Immature natural killer cell (primary cell): ENCODE measurements at places on chromosomes 3 and 15. TPM values are rescaled to one million over a fixed set of nuclear protein-coding genes. Genes with fewer than 3 reads are reported as not detected.

Gene PRRT3
- 1.8 TPM for polyA plus RNA-seq

Gene SLC24A1
- 0.83 TPM for polyA plus RNA-seq

Gene XXYLT1
- 5.3 TPM for polyA plus RNA-seq

Gene CHMP2B
- 48.5 TPM for polyA plus RNA-seq

Gene GOLGA6A
- polyA plus RNA-seq, result not detected

Gene GRK7
- polyA plus RNA-seq, result not detected

Gene C3orf22
- polyA plus RNA-seq, result not detected

Gene SAMD7
- not detected for polyA plus RNA-seq

Gene FRMD4B
- polyA plus RNA-seq, result 5.4 TPM

Gene ST3GAL6
- not detected for polyA plus RNA-seq

Gene MEGF11
- polyA plus RNA-seq, result not detected

Gene SOX14
- polyA plus RNA-seq, result not detected

- no peak overlapping the region for H3K4me3 ChIP-seq
- no peak for DNase-seq
- H3K27ac ChIP-seq, result no peak overlapping the region
- no peaks in the 10 kb centered on the region for H3K36me3 ChIP-seq
Measured at GRCh38 chr3:115598216-115598615, 25.1 kb upstream of the GAP43 start.

- no peak overlapping the region for H3K4me3 ChIP-seq
- no peaks in the 10 kb centered on the region for H3K4me1 ChIP-seq
- DNase-seq, result no peak
- H3K27ac ChIP-seq, result no peak overlapping the region
- H3K27me3 ChIP-seq, result no peaks in the 10 kb centered on the region
Measured at GRCh38 chr15:87610366-87610765, 646.2 kb downstream of the NTRK3 start.

- H3K36me3 ChIP-seq, result no peaks in the 10 kb centered on the region
- no peak overlapping the region for H3K27ac ChIP-seq
- no peaks in the 10 kb centered on the region for H3K4me1 ChIP-seq
- no peak for DNase-seq
Measured at GRCh38 chr3:99630815-99631214, 7.6 kb upstream of the COL8A1 start.

GRCh38 chr3:166837535-166837934 lies 542.6 kb downstream of the ZBBX start:
- H3K36me3 ChIP-seq, result no peaks in the 10 kb centered on the region
- no peak for DNase-seq
- no peaks in the 10 kb centered on the region for H3K4me1 ChIP-seq
- no peak overlapping the region for H3K27ac ChIP-seq

- no peaks in the 10 kb centered on the region for H3K4me1 ChIP-seq
- no peak overlapping the region for H3K27ac ChIP-seq
- H3K36me3 ChIP-seq, result no peaks in the 10 kb centered on the region
- no peak for DNase-seq
- no peak overlapping the region for H3K4me3 ChIP-seq
Measured at GRCh38 chr3:77081240-77081661, 41.4 kb downstream of the ROBO2 start.

- H3K4me3 ChIP-seq, result no peak overlapping the region
- H3K36me3 ChIP-seq, result no peaks in the 10 kb centered on the region
- DNase-seq, result no peak
- no peaks in the 10 kb centered on the region for H3K27me3 ChIP-seq
- no peak overlapping the region for H3K27ac ChIP-seq
Measured at GRCh38 chr3:54240-54639, 142.3 kb upstream of the CHL1 start.

- H3K36me3 ChIP-seq, result no peaks in the 10 kb centered on the region
- no peaks in the 10 kb centered on the region for H3K4me1 ChIP-seq
- H3K27me3 ChIP-seq, result peaks cover 5% of the 10 kb centered on the region
- no peak for DNase-seq
- H3K27ac ChIP-seq, result no peak overlapping the region
Measured at GRCh38 chr15:98196371-98196770, 235.9 kb downstream of the ARRDC4 start.

DNA sequence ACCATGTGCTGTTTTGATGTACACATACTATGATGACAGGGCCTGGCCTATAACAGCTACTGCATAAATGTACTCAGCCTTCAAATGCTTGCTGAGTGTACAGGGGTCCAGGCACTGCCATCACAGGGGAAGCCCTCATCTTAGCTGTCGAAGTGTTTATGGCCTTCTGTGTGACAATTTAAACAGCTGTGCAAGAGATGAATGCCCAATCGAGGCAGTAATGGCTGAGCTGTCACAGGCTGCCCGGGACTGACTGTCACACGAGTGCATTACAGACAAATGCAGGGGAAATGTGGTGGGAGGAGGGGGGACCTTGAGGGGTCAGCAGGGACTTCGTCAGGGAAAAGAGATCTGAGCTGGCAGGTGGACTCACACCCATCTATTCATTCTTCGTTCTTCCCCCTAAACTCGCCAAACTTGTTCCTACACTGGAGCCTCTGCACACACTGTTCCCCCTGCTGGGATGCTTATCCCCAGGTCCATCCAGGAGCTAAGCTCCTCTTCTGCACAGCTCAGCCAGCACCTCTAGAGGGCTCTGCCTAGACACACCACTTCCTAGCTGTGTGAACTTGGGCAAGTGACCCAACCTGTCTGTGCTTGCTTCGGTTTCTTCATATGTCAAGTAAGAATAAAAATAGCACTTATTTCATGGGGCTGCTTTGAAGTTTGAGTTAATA lies 156.2 kb upstream of the IQSEC1 start:
- H3K36me3 ChIP-seq, result no peaks in the 10 kb centered on the region
- no peak overlapping the region for H3K4me3 ChIP-seq
- peaks cover 19% of the 10 kb centered on the region for H3K4me1 ChIP-seq
- DNase-seq, result no peak
- H3K27me3 ChIP-seq, result peaks cover 14% of the 10 kb centered on the region

GRCh38 chr3:69324362-69325025 lies 61.4 kb downstream of the FRMD4B start:
- peak; percentile 29 for DNase-seq
- H3K27me3 ChIP-seq, result peaks cover 3% of the 10 kb centered on the region
- no peak overlapping the region for H3K4me3 ChIP-seq
- no peaks in the 10 kb centered on the region for H3K36me3 ChIP-seq

GRCh38 chr3:159635047-159635641 lies 353.5 kb upstream of the IL12A start:
- H3K36me3 ChIP-seq, result no peaks in the 10 kb centered on the region
- no peak overlapping the region for H3K27ac ChIP-seq
- H3K4me1 ChIP-seq, result no peaks in the 10 kb centered on the region
- DNase-seq, result no peak

DNA sequence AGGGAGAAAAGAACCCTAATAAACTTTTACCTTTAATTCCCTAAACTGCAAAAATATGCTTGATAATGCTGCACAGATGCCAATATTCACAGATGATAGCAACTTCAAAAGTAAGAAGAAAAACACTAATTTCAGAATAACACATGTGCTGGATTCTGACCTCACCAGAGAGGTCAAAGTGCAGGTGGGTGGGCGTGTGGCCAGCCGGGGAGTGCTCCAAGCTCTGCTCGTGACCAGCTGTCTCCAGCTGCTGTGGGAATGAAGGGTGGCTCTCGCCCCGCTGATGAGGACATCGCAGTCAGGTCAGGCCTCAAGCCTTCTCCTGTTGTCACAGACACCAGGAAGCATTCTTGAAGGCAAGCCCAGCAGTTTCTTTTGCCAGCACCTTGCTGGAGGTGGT lies 57.1 kb downstream of the ADAMTS17 start:
- H3K27ac ChIP-seq, result no peak overlapping the region
- H3K4me3 ChIP-seq, result no peak overlapping the region
- H3K4me1 ChIP-seq, result no peaks in the 10 kb centered on the region
- no peaks in the 10 kb centered on the region for H3K36me3 ChIP-seq
- DNase-seq, result no peak

- H3K4me3 ChIP-seq, result no peak overlapping the region
- no peaks in the 10 kb centered on the region for H3K27me3 ChIP-seq
- no peaks in the 10 kb centered on the region for H3K4me1 ChIP-seq
- no peak for DNase-seq
- peaks cover 4% of the 10 kb centered on the region for H3K36me3 ChIP-seq
Measured at GRCh38 chr15:95832668-95833067, 497.8 kb upstream of the NR2F2 start.

DNA sequence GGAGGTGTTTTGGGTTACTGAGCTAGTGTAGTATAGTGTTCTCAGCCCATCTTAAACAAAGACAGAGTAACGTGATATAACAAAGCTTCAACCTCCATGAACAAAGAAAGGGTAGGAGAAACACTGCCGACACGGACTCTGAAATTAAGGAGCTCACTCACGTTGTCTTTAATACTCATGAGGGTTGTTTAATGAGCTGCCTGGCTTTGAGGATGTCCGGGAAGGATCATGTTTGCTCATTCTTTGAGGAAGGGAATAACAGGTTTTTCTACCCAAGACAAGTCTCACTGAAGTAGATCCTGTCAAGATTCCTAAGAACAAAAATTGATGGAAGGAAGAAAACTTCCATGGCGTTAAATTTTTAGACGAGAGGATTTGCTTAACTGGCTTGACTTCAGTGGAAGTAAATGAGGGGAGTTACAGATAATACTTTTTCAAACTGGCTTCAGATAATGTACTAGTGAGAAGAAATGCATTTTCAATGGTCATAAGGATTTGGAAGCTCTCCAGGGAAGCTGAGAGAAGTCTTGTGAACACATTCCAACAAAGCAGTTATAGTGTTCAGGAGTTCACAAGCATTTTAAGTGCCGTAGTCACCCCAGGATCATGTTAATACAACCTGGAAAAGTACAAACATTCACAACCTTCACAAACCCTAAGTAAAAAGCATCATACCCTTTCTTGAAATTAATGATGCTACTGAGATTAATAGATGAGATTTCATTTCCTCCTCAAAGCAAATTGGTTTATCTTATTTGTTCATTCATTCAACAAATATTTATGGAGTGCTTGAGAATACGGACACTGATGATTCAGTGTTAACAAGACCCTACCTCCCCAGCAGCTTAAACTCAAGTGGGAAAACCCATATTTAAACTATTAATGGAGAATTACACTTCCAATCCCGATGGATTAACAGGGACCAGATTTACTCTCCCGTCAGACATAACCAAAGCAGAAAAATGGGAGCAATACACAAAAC lies 101.5 kb downstream of the SHQ1 start:
- H3K27me3 ChIP-seq, result peaks cover 5% of the 10 kb centered on the region
- no peak overlapping the region for H3K27ac ChIP-seq
- H3K36me3 ChIP-seq, result peaks cover 8% of the 10 kb centered on the region
- no peak for DNase-seq
- peaks cover 14% of the 10 kb centered on the region for H3K4me1 ChIP-seq

- peaks cover 3% of the 10 kb centered on the region for H3K27me3 ChIP-seq
- H3K27ac ChIP-seq, result no peak overlapping the region
- no peaks in the 10 kb centered on the region for H3K4me1 ChIP-seq
- H3K4me3 ChIP-seq, result no peak overlapping the region
- DNase-seq, result no peak
Measured at GRCh38 chr15:63110428-63111026, 11.1 kb upstream of the LACTB start.

- H3K4me3 ChIP-seq, result no peak overlapping the region
- H3K4me1 ChIP-seq, result no peaks in the 10 kb centered on the region
- no peak for DNase-seq
- no peak overlapping the region for H3K27ac ChIP-seq
Measured at GRCh38 chr3:101962055-101962454, 112.7 kb downstream of the NFKBIZ start.

- H3K4me1 ChIP-seq, result no peaks in the 10 kb centered on the region
- DNase-seq, result no peak
- peaks cover 29% of the 10 kb centered on the region for H3K36me3 ChIP-seq
- no peaks in the 10 kb centered on the region for H3K27me3 ChIP-seq
- no peak overlapping the region for H3K4me3 ChIP-seq
Measured at GRCh38 chr3:143654906-143655305, 193.4 kb downstream of the SLC9A9 start.

GRCh38 chr15:78988361-78988911 lies 43.6 kb upstream of the CTSH start:
- H3K27me3 ChIP-seq, result no peaks in the 10 kb centered on the region
- DNase-seq, result no peak
- no peaks in the 10 kb centered on the region for H3K36me3 ChIP-seq
- H3K4me3 ChIP-seq, result no peak overlapping the region
- H3K4me1 ChIP-seq, result no peaks in the 10 kb centered on the region

- peaks cover 9% of the 10 kb centered on the region for H3K4me1 ChIP-seq
- no peak overlapping the region for H3K27ac ChIP-seq
- peak; percentile 72 for DNase-seq
- no peak overlapping the region for H3K4me3 ChIP-seq
Measured at GRCh38 chr3:58532794-58533220, 4.2 kb downstream of the ACOX2 start.

GRCh38 chr3:191631496-191631895 lies 170.5 kb downstream of the PYDC2 start:
- no peak overlapping the region for H3K27ac ChIP-seq
- no peak overlapping the region for H3K4me3 ChIP-seq
- no peaks in the 10 kb centered on the region for H3K27me3 ChIP-seq
- H3K36me3 ChIP-seq, result peaks cover 3% of the 10 kb centered on the region
- no peak for DNase-seq

DNA sequence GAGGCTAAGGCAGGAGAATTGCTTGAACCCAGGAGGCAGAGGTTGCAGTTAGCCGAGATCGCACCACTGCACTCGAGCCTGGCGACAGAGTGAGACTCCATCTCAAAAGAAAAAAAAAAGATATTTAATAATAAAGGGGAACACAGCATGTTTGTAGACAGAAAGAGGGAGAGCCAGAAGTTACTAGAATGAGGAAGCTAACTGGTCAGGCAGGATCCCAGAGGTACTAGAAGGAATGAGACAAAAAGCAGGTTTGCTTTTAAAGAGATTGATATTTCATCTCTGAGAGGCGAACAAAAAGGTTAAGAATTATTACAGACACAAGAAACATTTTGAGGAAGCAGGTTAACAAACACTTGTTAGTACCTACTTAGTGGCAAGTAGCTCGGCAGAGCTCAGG lies 9.2 kb downstream of the CD200R1 start:
- H3K27me3 ChIP-seq, result no peaks in the 10 kb centered on the region
- H3K27ac ChIP-seq, result no peak overlapping the region
- peaks cover 8% of the 10 kb centered on the region for H3K36me3 ChIP-seq
- no peak overlapping the region for H3K4me3 ChIP-seq
- DNase-seq, result no peak
